ENCODE measurements at places on chromosomes 5 and 9.

GRCh38 chr9:134396825-134397224 lies 70.6 kb downstream of the RXRA start:
- DNase-seq: peak; percentile 18

DNA sequence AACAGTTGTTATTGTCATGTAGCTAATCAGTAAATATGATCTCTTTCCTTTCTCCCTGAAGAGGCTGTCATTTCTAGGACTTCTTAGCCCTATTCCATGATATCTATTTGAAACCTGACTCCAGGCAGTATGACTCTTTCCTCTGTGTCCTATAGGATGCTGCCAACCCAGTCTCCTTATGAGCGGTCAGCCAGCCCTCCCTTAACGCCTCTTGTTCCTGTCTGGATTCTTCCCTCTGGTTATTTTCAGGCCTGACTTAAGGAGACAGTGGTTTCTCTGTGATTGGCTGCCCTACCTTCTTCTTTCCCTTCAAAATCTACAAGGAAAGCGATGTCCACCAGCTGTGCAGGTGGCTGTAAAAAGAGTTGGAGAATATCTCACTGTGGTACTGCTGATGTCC lies 19.4 kb upstream of the C5orf63 start:
- no peak for DNase-seq

DNA sequence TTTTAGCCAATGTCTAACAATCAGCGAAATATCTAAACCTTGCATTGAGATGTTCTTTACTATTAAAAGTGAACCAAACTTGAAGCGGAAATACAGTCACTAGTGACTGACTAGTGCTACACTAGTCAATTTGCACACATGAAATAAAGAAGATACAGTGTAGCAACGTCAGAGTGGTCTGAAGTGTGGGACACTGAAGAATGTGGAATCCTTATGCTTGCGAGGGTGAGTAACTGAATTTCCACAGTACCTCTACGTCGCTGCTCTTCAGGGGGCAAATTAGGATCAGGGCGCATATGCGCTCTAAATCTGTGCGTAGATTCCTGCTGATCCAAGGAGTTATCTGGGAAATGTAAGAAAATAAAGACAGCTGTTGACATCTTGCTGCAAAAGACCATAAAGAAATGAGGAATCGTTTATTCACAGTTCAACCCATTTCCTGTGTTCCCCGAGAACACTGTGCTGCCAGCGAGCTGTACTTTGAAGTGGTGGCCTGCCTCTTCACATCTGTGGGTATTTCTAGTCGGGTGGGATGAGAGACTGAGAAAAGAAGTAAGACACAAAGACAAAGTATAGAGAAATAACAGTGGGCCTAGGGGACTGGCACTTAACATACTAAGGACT lies 39.8 kb upstream of the FLT4 start:
- peak; percentile 38 for DNase-seq

GRCh38 chr9:18052060-18052459 lies 421.9 kb upstream of the ADAMTSL1 start:
- DNase-seq: no peak

- no peak for DNase-seq
Observed at GRCh38 chr5:150529555-150529954, 21.6 kb downstream of the NDST1 start.

- no peak for DNase-seq
Observed at GRCh38 chr5:36881304-36881703, 4.7 kb downstream of the NIPBL start.

- DNase-seq: no peak
Observed at GRCh38 chr5:161273410-161273809, 273.1 kb downstream of the GABRB2 start.

- no peak for DNase-seq
Observed at GRCh38 chr5:151238303-151238741, 14.4 kb upstream of the CCDC69 start.

- no peak for DNase-seq
Observed at GRCh38 chr5:141957367-141957996, 520 bp downstream of the PCDH12 start.

DNA sequence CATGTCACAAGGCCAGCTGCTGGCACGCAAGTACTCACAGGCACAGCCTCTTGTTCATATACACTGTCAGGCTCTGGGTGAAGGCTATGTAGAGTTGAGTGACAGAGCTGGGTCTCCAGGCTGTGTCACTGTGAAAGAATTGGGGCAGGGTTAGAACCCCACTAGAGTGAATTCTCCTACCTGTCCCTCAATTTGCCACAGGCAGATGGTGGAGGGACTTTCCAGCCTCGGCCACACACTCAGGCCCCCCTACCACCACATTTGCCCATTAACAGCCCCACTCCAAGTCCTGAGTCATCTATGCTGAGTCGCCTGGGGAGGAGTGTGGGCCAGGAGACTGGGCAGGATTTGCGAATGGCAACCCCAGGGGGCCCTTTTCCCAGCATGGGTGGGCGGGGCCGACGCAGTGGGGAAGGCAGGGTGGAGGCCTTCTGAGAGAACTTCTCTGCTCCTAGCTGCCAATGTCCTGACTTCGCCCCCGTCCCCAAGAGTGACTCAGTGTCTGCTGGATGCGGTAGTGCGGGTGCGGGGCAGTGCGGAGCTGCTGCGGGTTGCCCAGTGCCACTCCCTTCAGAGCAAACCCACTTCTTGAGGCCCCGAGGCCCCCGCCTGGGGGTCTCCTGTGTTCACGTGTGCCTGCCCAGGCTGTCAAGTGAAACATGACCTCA lies 50.3 kb upstream of the PSD2 start:
- no peak for DNase-seq

DNA sequence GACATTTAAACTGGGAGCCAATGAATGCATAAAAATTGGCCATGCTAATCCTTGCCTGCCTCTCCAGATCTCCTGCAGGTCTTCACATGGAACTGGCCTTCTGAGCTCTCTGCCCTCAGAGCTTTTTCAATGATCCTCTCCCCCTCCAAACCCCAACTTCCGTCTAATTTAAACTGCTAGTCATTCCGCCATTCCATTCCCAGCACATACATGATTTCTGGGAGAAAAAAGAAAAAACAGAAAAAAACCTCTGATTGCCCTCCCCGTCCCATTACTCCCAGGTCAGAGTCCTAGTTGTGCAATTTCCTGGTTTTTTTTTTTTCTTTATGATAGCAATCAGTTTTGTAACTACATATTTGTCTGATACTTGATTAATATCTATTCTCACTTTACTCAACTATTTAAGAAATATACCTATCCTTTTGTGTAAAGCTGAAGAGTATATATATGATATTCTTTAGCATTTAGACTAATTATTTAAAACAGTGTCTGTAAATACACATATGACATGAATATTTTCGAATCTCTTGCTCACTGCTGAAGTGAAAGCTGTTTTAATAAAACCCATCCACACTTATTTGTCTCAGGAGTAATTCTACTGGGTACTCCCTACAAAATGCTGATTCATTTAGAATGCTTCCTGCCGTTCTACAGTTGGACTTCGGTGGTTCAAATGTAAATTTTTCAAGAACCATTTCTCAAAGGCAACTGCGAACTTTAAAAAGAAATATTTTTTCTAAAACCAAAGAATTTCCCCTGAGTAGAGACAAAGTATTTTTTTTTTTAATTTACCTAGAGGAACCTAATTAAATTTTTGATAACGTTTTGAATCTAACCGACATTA lies 1.6 kb downstream of the HINT1 start:
- DNase-seq: no peak

DNA sequence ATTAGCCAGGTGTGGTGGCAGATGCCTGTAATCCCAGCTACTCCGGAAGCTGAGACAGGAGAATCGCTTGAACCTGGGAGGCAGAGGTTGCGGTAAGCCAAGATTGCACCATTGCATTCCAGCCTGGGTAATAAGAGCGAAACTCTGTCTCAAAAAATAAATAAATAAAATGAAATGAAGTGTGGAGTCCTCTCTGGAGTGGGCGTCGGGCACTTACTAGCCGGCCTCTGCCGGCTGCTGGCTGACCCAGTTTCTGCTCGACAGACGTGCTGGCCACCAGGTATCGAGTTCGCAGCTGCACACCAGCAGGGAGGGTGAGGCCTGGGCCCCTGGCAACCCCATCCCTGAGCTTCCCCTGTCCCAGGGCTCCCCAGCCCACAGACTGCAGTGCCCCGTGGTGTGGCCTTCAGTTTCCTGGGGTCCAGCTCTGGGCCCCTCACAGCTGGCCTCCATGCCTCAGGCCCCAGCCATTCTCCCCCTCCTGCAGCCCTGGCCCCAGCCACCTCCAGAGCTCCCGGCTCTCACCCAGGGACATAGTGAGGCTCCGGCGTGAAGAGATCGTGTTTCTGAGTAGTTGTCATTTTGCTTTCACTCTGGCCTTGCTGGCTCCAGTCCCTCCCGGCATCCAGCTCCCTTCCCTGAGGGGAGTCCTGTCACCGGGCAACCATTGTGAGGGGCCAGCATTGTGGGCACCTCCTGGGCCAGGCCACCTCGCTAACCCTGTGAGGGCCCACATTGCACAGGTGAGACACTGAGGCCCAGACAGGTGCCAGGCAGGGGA lies 3.8 kb upstream of the STPG3 start:
- no peak for DNase-seq

DNA sequence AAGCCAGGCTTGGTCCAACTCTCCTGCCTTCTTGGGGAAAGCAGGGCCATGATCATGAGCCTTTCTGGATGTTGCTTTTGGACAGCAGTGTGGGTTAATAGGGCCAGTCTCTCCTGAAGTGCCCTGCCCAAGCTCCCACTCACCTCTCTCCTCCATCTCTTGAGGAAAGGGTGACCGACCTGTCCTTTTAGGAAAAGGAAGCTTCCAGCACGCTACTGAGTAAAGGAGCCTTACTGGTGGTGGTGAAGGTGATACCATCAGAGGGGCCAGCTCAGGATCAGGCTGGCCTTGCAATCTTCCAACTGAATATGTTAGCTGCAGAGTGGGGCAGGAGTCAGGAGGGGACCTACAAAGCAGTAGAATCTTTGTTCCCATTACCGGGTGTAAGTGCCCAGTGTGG lies 2.2 kb upstream of the RGS3 start:
- DNase-seq: no peak

DNA sequence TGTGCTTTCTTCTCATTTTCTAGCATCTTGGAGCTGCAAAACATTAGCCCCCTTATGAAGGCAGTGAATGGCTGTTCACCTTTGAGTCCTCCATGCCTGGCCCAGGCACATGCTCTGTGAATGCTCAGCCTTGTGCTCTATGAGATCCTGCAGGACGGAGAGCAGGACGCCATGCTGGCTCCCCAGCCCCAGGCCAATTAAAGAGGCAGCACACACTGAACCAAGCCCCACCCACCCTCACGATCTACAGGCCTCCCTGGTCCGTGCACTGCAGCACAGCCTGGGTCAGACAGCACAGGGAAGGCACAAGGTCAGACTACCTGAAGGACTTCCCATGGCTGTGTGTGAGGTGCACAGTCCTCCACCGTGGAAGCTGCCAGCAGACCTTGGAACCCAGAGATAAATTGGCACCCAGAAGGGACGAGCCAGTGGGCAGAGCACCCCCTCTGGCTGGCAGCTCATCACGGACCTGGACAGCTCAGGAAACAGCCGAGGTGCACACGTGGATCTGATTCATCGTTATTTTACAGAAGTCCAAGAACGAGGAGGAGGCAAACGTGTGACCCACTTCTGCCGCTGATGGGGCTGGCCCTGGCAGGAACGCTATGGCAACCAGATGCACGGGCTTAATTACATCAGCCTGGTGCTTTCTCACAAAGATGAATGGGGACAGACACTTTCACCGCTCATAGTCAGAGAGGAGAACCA lies 59.5 kb downstream of the OLFM1 start:
- no peak for DNase-seq

- DNase-seq: no peak
Observed at GRCh38 chr9:133333566-133333965, 2.4 kb downstream of the SURF6 start.

GRCh38 chr9:89984214-89984613 lies 379.4 kb downstream of the GADD45G start:
- DNase-seq: no peak

- DNase-seq: no peak
Observed at GRCh38 chr5:173245319-173246134, 10.5 kb upstream of the NKX2-5 start.

- no peak for DNase-seq
Observed at GRCh38 chr9:107847978-107848964, 358.7 kb upstream of the KLF4 start.

GRCh38 chr9:76796296-76796695 lies 32.1 kb downstream of the PCA3 start:
- no peak for DNase-seq

DNA sequence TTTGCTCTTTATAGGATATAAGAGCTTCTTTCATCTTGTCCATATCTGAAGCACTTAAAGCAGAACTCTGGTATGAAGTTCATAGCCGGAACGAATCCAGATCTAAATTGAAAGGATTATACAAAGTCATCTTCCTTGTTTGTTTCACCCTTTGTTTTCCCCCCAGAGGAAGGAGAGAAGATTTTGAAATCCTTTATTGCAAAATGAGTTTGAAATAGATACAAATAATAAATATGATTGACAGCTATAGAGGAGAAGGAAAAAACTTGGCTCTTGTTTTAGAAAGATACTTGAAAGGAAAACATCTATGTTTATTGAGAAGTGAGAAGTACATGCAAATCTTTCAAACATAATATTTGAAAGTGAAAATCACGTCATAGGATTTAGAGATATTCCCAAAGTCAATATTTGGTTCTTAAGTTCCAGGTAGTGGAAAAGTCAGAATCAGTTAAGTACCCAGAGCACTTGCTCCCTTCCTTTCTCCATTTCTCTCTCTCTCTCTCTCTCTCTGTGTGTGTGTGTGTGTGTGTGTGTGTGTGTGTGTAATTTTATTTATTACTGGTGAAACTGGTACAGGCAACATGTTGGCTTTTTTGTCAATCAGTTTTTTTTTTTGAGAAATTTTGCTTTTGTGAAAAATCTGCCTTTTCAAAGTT lies 27.2 kb downstream of the PAM start:
- no peak for DNase-seq

DNA sequence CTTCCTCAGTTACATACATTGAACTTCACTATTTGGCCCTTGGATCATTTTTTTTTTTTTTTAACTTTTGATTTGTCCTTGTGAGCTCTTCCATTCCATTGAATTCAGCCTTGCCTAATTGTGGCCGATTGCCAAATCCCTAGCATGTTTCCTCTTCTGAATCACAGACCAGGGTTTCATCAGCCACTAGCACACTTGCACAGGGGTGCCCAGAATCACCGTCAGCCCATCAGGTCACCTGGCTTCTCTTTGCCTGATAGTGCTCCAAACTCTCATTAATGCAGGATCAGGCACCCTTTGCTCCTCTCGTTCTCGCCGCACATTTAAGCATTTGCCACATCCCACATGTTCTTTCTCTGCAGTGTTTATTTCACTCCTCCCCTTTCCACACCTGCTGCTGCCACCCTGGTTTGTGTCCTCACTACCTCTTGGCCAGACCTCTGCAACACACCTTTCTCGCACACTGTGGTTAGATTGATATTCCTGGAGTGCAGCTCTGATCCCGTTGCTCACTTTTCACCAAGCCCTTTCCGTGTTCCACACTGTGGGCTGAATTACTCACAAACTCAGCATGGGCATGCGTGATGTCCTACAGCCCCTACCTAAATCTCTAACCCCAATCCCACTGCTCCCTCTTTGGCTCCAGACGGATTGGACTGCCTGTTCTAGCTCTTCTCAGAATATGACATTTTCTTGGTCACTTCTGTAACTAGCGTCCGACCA lies 9.8 kb downstream of the PIK3R1 start:
- DNase-seq: no peak

- no peak for DNase-seq
Observed at GRCh38 chr5:160466116-160466515, 44.5 kb downstream of the PTTG1 start.
